ENCODE measurements at places on chromosomes 5 and 9.

DNA sequence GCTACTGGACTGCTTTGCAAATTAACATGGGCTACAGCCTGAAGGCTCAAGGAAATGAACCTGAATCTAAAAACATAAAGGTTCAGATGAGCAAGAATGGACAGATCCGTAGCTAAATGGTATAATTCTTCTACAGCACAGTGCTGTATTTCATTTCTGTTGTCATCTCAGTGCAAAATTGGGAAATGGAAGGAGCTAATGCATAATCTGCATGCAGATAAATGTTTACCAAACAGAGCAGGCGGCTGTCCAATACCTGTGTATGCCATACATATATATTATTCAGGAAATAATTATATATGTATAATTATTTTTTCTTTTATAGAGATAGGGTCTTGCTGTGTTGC is 4.3 kb upstream of the HSPA9 start:
- DNase-seq = no peak

- no peak for DNase-seq
Measured at GRCh38 chr9:32426278-32426939, 42.0 kb downstream of the ACO1 start.

GRCh38 chr5:145141534-145141933 is 693.6 kb downstream of the PRELID2 start:
- no peak for DNase-seq

DNA sequence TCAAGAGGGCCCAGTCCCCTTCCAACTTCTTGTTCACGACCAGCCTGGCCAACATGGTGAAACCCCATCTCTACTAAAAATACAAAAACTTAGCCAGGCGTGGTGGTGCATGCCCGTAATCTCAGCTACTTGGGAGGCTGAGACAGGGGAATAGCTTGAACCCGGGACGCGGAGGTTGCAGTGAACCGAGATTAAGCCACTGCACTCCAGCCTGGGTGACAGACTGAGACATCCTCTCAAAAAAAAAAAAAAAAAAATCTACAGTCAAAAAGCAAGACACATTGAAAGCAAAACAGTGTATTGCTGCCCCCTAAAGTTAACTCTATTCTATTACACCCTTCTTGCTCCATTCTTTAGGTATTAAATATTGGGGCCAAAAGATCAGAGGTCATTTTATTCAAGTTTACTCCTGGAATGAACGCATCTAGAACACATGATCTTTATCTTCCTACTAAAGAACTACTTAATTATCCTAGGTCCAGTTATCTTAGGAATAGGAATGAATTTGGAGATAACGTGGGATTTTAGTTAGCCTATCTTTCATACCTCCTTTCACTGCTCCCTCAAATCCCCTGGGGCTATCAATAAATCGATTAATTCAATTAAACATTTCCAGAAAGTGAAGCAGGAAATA is 2.4 kb downstream of the ATG12 start:
- DNase-seq = no peak

DNA sequence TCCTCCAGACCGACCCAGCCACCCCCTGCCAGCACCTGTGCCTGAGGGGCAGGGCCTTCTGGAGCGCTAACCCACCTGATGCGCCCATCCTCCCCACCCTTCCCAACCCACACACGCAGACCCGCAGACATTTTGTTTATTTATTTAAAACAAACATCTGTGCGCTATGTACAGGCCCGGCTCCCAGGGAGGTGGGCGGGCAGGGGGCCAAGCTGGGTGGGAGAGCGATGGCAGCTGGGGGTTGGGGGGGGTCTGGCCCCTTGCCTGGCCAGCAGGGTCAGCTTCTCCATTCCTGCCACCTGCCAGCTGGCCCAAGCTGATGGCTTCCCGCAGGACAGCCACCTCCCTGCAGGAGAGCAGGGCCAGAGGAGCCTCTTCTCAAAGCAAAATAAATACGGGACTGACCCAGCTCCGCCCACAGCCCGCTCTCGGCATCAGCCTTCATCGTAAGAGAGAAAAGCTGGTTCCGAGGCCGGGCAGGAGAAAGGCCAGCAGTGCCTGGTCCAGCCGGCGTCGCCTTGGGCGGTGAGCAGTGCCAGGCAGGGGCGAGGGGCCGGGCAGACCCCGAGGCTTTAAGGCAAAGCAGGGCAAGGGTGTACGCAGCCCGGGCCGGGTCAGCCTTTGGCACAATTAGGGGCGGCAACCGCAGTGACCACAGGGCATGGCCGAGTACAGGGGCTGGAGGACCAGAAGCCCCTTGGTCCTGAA is 10.9 kb upstream of the CLIC3 start:
- DNase-seq = no peak

DNA sequence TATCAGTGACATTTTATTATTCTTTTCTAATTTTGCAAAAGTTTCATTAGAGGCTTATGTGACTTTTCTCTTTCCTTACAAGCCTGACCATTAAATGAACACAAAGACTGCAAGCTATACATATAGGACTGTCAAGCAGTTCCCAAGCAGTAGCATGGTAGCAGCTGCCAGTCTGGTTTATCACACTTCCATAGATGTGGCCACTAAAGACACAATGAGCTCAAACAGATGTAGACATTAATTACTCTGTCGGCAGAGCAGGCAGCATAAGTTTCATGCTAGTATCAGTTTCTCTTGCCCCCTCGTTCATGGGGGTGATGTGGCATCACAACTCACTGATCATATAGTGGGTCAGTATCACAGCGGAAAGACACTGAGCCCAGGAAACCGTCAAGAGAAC is 89.5 kb downstream of the CDH10 start:
- DNase-seq = no peak

DNA sequence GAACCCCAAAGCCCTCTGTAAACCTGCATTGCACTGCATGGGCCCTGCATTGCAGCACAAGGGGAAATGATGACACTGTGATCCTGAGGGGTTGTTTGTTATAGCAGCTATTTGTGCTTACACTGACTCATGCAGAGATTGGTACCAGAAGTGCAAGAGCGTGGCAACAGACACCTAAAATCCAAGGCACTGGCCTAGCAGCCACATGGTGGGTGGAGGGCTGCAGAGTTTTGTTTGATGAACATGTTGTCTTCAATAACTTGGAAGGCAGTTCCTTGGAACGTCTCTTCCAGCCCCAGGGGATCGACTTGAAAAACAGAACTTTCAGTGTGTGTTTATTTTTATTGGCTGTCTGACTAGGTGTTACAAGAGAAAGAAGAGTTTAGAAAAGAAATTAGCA is 14.5 kb downstream of the FCN2 start:
- DNase-seq = no peak

DNA sequence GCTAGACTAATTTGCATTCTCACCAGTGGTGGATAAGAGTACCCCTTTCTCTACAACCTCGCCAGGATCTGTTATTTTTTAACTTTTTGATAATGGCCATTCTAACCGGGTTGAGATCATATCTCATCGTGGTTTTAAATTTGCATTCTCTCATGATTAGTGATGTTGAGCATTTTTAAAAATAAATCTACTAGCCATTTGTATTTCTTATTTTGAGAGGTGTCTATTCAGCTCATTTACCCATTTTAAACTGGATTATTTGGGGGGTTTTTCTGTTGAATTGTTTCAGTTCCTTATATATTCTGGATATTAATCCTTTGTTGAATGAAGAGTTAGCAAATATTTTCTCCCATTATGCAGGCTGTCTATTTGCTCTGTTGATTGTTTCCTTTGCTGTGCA is 139.6 kb downstream of the ARSB start:
- no peak for DNase-seq

DNA sequence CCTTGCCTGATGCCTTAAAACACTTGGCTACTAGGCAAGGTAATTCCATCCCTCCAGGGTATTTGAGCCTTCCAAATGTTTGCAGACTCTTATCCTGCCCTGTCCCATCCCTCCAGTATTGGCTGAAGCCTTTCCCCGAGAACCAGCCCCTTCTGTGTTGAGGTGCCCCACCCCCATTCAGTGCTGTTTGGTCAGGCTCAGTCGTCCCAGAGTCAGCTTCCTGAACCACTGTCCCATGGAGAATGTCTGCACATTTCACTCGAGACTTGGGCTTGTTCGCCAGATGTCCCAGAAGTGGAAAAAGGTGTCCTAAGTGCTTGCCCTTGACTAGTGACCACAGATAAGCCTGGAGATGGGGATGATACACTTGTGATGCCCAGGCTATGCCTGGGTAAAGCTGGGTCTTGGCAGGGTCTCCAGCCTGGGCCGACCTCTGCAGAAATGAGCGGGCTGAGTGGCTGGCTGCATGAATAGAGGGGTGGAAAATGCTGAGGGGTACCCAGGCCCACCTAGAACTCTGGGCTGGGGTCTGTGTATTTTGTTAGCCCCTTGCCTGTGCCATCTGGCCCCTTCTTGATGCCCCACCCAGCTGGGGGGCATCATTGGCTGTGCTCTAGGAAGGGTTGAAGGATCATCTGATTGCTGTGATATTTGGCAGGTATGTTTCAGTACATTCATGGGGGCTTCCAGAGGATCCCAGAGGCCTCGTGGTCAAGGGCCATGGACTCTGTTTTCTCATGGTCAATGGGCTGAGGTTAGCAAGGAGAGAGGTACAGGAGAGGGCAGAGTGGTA is 178.4 kb downstream of the MACROH2A1 start:
- no peak for DNase-seq

DNA sequence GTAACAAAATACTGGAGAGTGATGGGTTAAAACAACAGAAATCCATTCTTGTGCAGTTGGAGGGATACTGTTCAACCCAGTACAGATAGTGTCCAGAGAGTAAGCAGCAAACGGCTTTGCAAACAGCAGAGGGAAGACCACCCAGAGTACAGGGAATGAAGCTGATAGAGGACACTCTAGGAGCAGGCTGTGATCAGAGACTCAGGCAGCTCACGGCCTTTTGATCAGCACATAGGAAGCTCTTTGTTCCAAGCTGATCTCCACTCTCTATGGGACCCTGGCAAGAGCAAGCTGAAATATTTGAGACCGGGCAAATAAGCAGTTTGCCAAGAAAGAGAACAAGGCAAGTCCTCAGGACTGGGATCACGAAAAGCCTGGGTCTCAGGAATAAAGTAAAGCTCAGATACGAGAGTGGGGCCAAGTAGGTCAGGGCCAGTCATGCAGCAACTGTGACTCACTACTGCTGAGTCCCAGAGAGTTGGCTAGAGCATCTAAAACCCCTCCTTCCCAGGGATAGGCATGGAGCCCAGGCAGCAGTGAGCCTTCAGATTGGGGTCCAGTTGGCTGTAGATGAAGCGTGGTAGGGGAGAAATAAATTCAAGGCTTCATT is 52.4 kb downstream of the MELK start:
- DNase-seq = no peak

DNA sequence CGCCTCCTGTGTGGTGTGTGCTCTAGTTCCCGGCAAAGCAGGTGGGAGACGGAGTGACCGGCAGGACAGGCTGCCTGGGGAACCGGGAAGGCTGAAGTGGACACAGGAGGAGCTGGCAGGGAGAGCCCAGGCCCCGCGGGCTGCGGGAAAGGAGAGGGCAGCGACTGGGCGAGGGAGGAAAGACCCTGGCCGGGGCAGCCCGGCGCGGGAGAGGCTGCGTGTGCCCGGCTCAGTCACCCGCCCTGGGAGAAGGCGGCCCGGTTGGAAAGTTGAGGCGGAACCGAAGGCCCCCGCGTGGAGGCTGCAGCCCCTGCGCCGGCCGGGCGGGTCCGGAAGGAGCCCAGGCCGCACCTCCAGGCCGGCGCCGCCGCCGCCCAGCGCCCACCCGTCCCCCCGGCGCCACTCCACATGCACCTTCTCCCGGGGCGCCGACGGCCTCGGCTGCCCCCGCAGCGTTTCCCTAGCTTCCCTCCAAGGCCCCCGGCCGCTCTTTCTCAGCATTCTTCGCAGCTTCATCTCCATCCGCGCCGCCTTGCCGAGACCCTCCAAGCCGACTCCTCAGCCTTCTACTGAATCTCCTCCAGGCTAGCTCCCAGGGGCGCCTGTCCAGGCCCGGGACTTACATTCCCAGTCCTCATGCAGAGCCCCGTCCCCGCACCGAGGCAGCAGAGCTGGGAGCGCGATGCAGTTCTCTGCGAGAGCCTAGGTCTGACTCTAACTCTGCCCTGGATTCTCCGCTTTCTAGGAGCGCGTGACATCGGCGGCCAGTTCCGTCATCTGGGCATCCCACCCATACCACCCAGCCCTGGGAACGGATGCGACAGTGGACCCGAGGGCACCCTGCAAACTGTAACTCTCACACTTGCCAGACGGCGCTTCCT is 152.0 kb downstream of the ERCC6L2 start:
- DNase-seq = no peak

DNA sequence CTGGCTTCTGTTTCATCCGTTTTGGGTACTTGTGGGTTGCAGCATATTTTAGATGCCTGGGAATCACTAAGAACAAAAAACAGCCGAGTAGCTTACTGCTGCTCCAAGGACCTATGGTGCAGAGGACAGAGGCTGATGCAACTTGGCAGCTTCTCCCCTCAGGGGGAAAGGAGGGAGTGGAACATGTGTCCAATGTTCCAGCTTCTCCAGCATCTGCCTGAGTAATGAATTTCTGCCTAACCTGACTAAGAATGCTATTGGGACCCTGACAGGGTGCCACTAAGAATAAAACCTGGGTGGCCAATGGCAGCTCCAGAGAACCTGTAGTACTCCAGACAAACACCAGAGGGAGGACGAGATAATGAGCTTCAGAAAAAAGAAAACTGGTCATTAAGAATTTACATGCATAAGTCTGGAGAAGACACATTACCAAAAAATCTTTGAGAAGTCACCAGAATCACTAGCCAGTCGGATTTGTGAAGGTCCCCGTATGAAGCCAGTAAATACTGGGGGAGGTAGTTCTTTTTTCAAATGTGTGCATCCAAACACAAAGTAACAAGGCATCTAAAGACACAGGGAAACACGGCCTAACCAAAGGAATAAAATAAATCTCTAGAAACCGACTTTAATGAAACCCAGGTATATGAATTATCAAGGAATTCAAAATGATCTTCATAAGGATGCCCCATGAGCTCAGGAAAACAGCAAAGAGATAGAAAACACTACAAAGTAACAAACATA is 293.5 kb downstream of the HINT1 start:
- no peak for DNase-seq

- DNase-seq = no peak
Measured at GRCh38 chr5:149288436-149288835, 16.8 kb downstream of the AFAP1L1 start.

DNA sequence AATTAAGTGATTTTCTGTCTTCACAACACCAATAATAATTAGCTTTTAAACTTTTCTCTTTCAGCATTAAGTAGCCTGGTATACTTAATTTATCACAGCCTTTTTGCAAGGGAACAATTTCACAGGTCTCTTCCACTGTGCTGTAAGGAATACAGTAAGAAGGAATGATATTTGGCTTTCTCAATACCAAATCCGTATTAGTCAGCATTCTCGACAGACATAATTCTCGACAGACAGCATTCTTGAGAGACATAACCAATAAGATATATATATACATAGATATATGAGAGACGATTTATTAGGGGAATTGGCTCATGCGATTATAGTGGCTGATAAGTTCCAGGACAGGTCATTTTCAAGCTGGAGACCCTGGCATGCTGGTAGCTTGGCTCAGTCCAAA is 18.0 kb downstream of the PRKAA1 start:
- DNase-seq = no peak
